ENCODE measurements at places on chromosomes 2 and 18.

DNA sequence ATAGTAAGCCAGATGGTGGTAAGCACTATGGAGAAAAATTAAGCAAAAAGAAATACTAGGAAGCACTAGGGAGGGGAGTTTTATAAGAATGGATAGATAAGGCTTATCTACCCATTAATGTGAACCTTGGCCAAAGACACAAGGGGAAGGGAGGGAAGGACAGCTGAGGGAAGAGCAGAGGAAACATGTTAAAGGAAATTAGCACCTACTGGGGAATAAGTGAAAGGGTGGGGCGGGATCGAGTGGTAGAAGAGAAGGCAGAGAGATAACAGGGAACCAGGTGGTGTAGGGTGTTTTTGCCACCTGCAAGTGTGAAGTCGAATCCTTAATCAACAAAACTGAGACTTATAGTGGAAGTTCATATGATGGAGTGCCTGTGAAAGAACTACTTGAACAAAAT, 1.7 kb downstream of the UNC80 start:
- no peak for DNase-seq

DNA sequence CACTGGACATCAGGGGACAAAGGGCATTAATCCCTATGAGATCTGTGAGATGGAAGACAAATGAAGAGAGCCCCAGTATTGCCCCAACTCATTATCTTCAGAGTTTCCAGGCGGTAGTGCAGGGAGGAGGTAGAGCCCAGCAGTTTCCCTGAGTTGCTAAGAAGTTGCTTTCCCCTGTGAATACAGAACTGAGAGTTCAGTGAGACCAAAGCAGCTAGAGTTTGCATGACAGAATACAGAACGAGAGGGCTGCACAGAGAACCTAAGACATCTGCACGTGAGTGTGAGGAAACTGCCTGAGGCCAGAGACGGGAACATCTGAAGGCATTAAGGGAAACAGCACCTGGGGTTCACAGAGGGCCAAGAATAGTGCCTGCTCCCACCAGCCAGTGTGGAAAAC, 18.1 kb upstream of the PGAP1 start:
- peak; percentile 42 for DNase-seq

DNA sequence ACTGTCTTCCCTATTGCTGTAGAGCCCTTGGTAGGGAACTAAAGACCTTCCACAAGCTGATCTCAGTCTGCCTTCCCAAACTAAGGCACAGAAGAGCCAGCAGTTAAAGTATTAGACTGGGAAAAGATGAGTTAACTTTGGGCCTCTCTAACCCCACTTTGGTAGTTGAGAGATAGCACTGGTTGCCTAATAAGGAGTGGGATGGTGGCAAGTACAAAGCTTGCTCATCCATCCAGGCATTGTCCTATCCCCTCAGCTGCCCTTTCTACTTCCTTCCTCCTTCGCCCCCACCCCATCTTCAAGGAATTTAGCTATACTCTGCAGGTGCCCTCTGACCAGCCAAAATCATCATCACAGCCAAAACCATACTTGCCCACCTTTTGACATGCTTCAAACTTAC, 22.2 kb upstream of the AFTPH start:
- no peak for DNase-seq

DNA sequence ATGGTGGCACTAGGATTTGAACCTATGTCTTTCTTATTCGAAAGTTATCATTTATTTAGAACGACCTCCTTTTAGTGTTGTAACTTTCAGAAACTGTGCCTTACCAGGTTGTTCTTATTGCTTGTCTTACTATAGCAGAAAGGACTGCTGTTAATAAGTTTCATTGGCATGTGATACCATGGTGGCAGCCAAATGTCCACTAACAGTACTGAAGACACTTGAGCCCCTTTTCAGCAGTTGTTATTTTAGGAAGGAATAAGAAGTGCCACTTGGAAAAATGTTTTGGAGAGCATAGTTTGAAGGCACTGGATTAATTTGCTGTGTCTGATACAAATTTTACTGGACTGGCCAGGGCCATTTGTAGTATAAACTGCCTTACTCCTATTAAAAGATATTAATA, 37.7 kb downstream of the CEP192 start:
- DNase-seq, result no peak

GRCh38 chr2:162258169-162258568, 14.9 kb upstream of the FAP start:
- peak; percentile 58 for DNase-seq

DNA sequence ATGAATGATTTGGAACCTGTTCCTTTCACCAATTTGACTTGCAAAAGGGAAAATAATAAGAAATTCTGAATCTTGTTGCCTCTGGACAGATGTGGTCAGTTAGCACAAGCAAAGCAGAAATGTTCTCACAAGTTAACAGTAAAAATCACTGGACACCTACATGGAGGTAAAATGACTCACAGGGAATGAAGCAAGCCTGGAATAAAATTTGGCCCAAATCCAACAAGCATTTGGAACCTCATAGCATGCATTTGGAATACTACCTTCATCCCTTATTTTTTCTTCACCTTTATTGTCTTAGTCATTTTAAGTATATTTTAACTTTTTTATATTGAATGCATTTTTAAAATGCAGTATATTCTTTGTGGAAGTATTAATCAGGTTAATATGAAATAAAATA, 602.9 kb downstream of the ARHGAP15 start:
- DNase-seq, result no peak
